Activated CD4-positive, alpha-beta memory T cell treated with anti-CD3 and anti-CD28 coated beads for 36 hours (primary cell): ENCODE measurements at places on chromosomes 2 and 18. TPM values are rescaled to one million over a fixed set of nuclear protein-coding genes. Genes with fewer than 3 reads are reported as not detected.

The SERPINB3 gene
- total RNA-seq: not detected

The PECR gene
- 23.3 TPM for total RNA-seq

The LOXHD1 gene
- total RNA-seq: 0.05 TPM

The NGEF gene
- total RNA-seq: 5.4 TPM

The GREB1L gene
- not detected for total RNA-seq

The SGPP2 gene
- 20.8 TPM for total RNA-seq

DNA sequence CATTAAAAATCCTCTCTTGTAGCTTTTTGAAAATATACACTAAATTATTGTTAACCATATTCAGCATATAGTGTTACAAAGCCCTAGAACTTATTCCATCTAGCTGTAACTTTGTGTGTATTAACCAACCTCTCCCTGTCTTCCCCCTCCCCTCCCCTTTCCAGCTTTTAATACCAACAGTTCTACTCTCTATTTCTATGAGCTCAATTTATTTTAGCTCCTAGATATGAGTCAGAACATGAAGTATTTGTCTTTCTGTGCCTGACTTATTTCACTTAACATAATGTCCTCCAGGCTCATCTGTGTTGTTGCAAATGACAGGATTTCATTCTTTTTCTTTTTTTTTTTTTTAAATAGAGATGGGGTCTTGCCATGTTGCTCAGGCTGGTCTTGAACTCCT is 45.1 kb downstream of the GPD2 start:
- no peak for DNase-seq

GRCh38 chr2:201880993-201881611 is 74.8 kb downstream of the CDK15 start:
- no peak for DNase-seq

DNA sequence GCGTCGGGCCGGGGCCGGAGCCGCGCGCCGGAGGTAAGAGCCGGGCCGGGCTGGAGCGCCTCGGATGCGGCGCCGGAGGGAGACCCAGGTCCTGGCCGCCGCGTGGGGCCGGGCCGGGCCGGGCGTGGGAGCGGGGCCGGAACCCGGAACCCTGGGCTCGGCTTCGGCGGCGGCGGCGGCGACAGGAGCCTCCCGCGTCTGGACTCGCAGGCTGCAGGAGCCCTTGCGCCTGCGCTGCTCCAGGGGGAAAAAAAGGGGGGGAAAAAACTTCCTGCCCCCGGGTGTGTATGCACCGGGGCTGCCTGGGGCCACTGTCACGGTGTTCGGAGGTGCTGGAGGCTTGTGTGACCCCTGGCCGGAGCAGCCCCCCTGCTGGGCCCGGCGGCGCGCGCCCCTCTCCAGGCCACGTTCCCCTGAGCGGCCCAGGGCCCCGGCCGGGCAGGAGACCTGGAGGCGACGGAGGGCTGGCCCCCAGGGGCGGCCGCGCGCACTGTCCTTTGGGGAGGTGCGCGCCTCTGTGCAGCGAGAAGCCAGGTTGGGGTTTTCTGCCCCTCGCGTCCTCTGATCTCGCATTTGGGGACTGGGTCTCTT is 864 bp downstream of the KLHL29 start:
- no peak for DNase-seq

- DNase-seq: peak; percentile 31
These were observed 680 bp upstream of the LBH start for GRCh38 chr2:30230497-30231211.

DNA sequence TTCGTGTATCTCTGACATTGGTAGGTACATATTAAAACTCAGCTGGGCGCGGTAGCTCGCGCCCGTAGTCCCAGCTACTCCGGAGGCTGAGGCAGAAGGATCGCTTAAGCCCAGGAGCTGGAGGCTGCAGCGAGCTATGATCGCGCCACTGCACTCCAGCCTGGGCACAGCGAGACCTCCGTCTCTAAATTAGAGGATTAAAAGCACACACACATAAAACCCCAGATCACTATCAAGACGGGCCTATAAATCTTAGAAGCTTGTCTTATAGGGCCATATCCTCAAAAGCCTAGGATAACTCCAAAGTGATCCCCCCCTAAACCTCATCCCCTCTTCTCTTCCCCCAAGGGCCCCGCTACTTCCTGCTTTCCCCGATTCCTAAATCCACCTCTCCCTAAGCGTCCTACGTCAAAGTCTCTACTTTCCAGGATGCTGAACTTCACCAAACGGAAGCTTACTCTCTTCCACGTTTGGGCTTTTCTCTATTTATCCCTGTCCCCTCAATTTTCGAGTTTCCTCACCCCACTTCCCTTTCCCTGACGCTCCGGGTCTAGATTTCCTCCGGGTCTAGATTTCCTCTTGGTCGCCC is 707 bp downstream of the KRCC1 start:
- DNase-seq: no peak

DNA sequence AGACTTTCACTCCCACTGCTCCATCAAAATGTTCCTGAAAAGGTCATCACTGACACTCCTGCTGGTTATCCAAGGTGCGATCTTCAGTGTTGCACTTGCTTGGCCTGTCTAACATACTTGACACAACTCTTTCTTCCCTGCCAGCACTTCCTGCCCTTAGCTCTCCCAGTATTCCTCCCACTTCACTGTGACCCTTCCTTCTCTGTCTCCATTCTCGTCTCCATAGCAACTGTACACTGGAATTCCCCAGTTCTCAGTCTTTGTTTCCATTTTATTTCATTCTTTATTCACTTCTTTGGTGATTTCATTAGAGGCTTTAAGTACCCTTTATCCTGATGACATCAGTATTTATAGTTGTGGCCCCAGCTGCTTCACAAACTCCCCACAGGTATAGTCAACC is 333.0 kb downstream of the IRS1 start:
- no peak for DNase-seq

GRCh38 chr18:69400253-69400975 is at the start of gene DOK6:
Gene DOK6, plus strand, starts transcription at chr18:69400888.
- peak; percentile 11 for DNase-seq

- DNase-seq: no peak
These were observed 94.9 kb upstream of the TWSG1 start for GRCh38 chr18:9239720-9240119.

DNA sequence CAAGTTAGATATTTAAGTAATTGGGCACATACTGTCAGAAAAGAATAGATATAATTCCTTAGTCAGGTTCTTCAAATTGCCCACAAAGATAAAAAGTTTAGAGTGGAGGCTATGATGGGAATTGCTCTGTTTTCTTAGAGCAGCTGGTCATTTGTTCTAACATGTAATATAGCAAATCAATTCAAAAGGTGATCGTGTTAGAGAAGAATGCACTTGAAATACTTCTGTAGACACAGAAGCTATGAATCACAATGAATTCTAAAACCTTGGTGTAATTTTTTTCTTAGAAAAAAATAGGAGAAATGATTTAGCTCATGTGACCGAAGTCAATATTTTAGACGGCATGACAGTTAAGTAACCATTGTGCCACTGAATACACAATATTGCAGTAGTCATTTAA is 918.1 kb upstream of the LRATD1 start:
- no peak for DNase-seq

DNA sequence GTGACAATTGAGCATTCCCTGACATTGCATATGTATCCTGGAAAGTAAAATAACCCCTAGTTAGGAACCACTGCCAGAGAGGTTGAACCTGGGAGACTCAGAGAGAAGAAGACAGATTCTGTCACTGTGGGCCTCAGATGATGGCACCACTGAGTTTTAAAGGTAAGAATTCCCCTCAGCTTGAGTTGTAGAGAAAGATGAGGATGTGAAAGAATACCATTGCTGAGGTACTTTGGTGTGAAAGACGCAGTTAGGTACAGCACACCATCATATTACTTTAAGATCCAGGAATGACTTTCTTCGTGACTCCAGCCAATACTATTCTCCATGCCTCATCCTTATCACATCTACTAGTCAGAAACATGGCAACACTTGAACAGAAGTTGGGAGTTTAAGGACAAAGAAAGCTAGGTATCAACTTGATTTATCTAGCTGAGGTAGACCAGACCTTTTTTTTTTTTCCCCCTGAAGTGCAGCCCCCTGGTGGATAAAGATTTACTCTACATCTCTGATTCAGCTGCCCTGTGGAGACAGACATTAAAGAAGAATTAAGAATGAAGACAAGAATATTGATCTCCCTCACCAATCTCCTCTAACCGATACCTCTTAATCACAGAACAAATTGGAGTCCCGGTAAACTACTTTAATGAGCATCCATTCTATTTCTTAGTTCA is 630.5 kb upstream of the FANCL start:
- DNase-seq: no peak

- peak; percentile 84 for DNase-seq
These were observed 55.7 kb downstream of the CD8B2 start for GRCh38 chr2:106542746-106543359.

DNA sequence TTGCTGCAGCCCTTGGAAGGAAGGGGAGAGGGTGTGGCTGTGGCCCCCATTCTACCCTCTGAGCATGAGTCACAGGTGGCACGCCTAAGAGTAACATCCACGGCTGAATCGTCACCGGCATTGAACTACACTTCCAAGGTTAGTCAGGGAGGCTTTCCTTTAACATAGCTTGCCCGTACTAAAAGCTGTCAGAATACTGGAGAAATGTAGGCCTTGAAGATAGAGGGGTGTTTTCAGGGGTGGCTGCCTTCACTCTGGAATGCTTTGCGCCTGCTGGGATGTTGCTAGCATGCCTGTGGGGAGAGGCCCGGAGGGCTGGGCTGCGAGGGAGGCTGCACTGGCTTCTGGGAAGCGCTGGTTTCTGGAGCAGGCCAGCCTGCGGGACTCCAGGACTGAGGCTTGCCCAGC is 333.7 kb downstream of the AGAP1 start:
- no peak for DNase-seq

DNA sequence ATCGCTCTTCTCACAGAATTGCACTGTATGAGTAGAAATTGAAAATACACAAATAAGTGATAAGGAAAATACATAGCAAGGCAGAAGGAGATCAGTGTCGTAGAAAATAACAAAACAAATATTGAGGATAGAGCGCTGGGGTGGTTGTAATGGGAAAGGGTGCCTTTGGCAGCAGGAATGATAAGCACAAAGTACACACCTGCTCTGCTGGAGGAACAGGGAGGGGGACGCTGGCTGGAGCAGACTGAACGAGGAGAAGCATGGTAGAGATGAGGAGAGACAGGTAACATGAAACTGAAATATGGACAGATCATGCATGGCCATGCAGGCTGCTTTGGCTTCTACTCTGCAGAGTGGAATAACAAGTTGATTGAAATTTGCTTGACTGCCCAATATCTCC is 181.2 kb upstream of the FSHR start:
- DNase-seq: no peak

DNA sequence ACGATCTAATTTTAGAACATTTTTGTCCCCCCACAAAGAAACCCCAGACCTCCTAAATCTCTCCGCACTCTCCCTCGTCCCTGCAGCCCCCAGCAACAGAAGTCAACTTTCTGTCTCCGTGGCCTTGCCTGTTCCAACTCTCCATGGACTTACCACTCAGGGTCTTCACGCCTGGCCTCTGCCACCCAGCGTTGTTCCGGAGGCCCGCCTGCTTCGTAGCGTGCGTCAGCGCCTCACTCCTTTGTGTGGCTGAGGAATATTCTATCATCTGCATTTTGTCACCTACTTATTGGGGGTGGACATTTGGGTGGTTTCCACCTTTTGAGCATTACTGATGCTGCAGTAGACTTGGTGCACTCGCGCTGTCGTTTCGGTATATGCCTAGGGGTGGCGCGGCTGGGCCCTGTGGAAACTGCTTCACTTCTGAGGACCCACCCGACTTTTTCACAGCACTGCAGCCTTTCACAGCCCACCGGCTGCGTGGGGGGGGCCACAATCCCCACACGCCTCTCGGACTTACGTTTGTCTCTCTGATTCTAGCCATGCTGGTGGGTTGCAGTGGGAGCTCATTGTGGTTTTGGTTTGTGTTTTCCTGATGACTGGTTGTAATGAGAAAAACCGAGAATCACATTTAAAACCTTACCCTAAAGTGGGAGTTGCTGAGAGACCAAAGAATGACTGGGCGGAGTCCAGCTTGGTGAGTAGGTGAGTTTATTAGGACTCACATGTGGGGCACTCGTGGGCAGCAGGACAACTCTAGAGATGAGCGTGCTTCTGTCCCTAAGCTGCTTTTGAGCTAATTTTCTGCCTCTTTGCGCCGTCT is 1.4 kb upstream of the HSBP1L1 start:
- peak; percentile 73 for DNase-seq

DNA sequence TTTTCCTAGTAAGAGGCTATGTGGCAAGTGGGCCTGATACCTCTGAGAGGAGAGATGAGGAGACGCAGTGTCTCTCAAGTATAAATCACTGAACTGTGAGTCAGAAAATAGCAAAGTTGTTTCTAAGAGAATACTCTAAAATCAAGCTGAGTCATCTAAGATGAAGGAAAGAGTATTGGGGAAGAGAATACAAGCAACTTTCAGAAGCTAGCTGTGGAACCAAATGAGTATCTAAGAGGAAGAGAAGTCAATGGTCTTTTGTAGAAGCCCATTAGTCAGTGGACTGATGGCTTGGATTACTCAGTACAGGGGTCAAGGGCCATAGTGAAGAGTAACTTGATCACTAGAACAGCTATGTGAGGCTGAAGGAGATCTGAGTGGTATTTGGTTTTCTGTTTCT is 2.7 kb upstream of the DCC start:
- no peak for DNase-seq

- no peak for DNase-seq
These were observed 77.9 kb upstream of the SLC66A3 start for GRCh38 chr2:11077411-11077810.

- DNase-seq: no peak
These were observed 189.9 kb upstream of the NDUFV2 start for GRCh38 chr18:8912348-8913326.

DNA sequence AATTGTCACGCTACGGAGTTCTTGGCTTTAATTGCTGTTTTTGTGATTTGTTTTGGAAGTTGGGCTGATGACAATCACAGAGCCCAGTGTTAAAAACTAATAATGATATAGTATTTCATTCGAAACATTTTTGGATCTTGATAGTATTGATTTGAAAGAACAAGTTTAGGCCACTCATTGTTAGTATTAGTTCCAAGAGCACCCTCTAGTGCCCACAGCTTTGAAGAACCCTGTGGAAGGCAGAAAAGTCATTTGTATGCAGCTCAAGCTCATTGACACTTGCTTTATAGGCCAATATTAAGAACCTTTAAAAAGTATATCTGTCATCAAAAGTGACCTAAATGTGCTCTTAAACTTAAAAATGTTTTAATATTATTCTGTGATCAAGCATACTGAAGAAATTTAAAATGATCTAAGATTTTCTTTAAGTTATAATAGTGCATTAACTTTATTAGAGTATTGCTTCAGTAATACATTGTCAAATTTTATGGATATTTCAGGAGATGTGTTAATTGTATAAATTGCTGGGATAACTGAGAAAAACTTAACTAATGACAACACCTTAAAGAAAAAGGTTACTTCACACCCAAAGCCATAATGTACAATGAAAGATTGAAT is 191.0 kb downstream of the GRB14 start:
- DNase-seq: no peak

- peak; percentile 87 for DNase-seq
These were observed 114.0 kb downstream of the FAM210A start for GRCh38 chr18:13612196-13612997.

GRCh38 chr2:95345563-95346230 is 48.5 kb downstream of the KCNIP3 start:
- peak; percentile 74 for DNase-seq

DNA sequence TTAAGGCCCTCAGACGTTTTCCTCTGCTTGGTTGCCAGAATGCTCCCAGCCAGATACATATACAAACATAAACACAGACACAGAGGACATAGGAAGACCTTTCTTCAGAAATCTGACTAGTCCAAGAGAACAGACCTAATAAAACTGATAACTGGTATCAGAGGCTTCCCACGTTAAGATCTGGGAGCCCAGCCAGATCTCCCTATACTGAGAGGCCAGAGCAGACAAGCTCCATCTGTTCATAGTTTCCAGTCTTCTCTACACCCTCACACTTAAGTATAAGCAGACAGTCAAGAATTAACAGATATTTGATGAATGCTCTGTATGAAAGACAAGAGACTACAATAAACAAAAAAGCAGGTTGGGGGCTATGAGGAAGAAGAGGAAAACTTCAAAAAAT is 240.5 kb upstream of the CHAC2 start:
- no peak for DNase-seq
